Activated T-cell treated with anti-CD3 and anti-CD28 coated beads, Interleukin-2, amount 50 U/mL, for 24 hours (primary cell): ENCODE measurements at places on chromosomes 12 and 14.

- H3K4me1 ChIP-seq = no peaks in the 10 kb centered on the region
- H3K36me3 ChIP-seq = no peaks in the 10 kb centered on the region
- peaks cover 19% of the 10 kb centered on the region for H3K27me3 ChIP-seq
These were observed 147.1 kb downstream of the PAPOLA start for GRCh38 chr14:96649327-96649601.

DNA sequence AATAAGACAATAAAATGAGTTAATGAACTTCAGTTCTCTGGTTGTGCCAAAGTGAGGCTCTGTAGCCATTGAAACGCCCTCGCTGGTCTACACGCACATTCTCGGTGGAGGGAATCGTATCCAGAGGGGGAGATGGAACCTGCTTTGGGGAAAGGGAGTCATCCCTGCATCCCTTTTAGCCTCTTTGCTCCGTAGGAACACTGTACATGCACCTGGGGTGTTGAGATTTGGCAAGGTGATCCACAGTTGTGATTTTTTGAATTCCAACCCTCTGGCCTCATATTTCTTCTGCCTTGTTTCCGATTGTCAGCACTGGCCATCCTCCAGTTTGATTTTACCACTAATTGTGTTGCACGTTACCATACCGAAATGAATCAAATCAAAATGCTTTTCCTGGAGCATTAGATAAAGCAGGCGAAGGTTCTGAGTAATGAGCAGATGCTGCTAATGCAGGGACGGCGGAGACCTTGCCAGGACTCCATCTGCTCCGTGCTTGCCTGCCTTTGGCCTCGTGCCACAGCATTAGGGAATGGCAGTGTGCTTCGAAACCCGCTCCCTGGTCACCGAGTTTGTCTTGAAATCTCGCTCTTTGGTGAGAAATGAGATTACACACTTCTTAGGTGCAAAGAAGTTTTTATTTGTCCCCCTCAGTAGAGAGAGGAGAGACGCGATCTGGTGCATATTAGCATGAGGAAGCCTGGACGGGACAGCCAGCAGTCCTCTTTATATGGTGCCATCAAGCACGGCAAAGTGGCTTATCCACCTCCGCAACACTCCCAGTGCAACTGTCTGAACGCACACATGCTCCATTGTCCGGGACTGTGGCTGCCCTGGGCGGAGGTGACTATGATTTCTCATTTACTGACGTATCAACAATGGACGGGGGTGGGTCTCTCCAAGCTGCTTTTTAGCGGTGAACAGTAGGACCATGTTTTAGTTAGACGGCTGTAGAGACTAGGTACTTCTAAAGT is 59.1 kb downstream of the FBXW8 start:
- H3K4me3 ChIP-seq = no peak overlapping the region
- no peak overlapping the region for H3K27ac ChIP-seq
- no peak for DNase-seq
- peaks cover 70% of the 10 kb centered on the region for H3K36me3 ChIP-seq
- no peaks in the 10 kb centered on the region for H3K4me1 ChIP-seq
- no peaks in the 10 kb centered on the region for H3K27me3 ChIP-seq

- peaks cover 6% of the 10 kb centered on the region for H3K27me3 ChIP-seq
- no peaks in the 10 kb centered on the region for H3K36me3 ChIP-seq
- no peak overlapping the region for H3K27ac ChIP-seq
- DNase-seq = no peak
- H3K4me3 ChIP-seq = no peak overlapping the region
- peaks cover 22% of the 10 kb centered on the region for H3K4me1 ChIP-seq
These were observed 399 bp upstream of the ZNF705A start for GRCh38 chr12:8156416-8156815.

GRCh38 chr14:77825895-77826519 is 26.1 kb downstream of the ADCK1 start:
- H3K4me3 ChIP-seq = no peak overlapping the region
- peaks cover 46% of the 10 kb centered on the region for H3K36me3 ChIP-seq
- no peaks in the 10 kb centered on the region for H3K27me3 ChIP-seq

GRCh38 chr14:27049701-27050100 is 451.9 kb upstream of the NOVA1 start:
- no peak for DNase-seq
- H3K27me3 ChIP-seq = no peaks in the 10 kb centered on the region
- H3K4me3 ChIP-seq = no peak overlapping the region
- no peak overlapping the region for H3K27ac ChIP-seq
- H3K36me3 ChIP-seq = no peaks in the 10 kb centered on the region

GRCh38 chr14:105891631-105892452 is 365.5 kb downstream of the TMEM121 start:
- no peaks in the 10 kb centered on the region for H3K36me3 ChIP-seq
- no peak overlapping the region for H3K27ac ChIP-seq
- H3K4me3 ChIP-seq = no peak overlapping the region
- H3K4me1 ChIP-seq = peaks cover 29% of the 10 kb centered on the region
- peak; percentile 26 for DNase-seq
- peaks cover 17% of the 10 kb centered on the region for H3K27me3 ChIP-seq

- no peak overlapping the region for H3K27ac ChIP-seq
- H3K27me3 ChIP-seq = no peaks in the 10 kb centered on the region
- H3K4me1 ChIP-seq = peaks cover 13% of the 10 kb centered on the region
- H3K36me3 ChIP-seq = no peaks in the 10 kb centered on the region
These were observed 7.8 kb downstream of the PGF start for GRCh38 chr14:74947353-74948227.

DNA sequence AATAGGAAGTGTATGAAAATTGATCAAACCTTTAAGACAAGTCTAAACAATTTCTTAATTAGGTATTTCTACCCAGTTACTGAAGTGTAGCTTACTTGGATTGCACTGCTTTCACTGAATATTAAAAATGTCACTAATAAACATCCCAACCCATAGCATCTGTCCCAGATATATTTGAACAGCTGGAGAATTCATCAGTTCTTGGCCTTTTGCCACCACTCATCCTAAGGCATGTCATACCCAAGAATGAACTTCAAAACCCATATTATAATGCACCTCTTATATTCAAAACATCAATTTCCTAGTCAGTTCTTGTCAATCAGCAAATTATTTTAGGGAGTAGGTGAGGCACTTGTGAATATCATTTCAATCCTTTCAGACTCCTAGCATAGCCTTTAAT is 392.3 kb downstream of the PAWR start:
- H3K36me3 ChIP-seq = no peaks in the 10 kb centered on the region
- no peak overlapping the region for H3K27ac ChIP-seq
- DNase-seq = no peak
- no peak overlapping the region for H3K4me3 ChIP-seq
- no peaks in the 10 kb centered on the region for H3K4me1 ChIP-seq

DNA sequence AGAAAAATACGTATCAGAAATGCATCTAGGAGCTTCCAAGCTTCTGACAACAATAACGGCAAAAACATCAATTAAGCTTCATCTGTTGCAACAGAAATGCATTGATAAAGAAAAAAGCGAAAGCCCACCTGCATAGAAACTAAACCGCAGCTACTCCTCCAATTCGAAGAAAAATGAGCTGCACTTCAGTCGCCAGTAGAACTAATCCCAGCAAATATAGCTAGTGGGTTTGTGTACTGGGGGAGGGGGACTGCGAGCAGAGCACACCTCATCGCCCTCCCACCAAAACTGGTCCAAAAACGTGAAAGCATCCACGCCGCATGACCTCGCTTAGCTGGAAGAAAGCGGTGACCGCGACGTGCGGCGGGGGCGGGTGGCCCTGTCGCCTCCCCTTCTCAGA is 1.2 kb downstream of the SLC35F4 start:
- H3K27me3 ChIP-seq = peaks cover 32% of the 10 kb centered on the region
- no peak for DNase-seq
- no peaks in the 10 kb centered on the region for H3K36me3 ChIP-seq
- no peaks in the 10 kb centered on the region for H3K4me1 ChIP-seq
- H3K4me3 ChIP-seq = no peak overlapping the region
- no peak overlapping the region for H3K27ac ChIP-seq

DNA sequence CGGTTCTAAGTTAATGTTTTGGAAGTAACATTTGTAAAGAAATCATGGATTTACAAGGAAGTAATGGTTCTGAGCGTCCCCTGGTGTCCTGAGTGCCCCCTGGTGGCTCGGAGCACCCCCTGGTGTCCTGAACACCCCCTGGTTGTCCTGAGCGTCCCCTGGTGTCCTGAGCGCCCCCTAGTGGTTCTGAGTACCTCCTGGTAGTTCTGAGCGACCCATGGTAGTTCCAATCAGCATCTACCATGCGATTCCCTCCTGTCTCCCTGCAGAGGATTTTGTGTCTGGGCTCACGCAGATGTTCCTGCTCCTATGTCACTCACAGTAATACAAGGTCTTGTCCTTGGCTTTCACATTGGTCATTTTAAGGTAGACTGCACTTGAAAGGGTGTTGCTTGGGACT is 1352.9 kb downstream of the TMEM121 start:
- H3K4me1 ChIP-seq = peaks cover 3% of the 10 kb centered on the region
- no peak overlapping the region for H3K27ac ChIP-seq
- no peak overlapping the region for H3K4me3 ChIP-seq
- DNase-seq = peak; percentile 49
- H3K27me3 ChIP-seq = peaks cover 26% of the 10 kb centered on the region

DNA sequence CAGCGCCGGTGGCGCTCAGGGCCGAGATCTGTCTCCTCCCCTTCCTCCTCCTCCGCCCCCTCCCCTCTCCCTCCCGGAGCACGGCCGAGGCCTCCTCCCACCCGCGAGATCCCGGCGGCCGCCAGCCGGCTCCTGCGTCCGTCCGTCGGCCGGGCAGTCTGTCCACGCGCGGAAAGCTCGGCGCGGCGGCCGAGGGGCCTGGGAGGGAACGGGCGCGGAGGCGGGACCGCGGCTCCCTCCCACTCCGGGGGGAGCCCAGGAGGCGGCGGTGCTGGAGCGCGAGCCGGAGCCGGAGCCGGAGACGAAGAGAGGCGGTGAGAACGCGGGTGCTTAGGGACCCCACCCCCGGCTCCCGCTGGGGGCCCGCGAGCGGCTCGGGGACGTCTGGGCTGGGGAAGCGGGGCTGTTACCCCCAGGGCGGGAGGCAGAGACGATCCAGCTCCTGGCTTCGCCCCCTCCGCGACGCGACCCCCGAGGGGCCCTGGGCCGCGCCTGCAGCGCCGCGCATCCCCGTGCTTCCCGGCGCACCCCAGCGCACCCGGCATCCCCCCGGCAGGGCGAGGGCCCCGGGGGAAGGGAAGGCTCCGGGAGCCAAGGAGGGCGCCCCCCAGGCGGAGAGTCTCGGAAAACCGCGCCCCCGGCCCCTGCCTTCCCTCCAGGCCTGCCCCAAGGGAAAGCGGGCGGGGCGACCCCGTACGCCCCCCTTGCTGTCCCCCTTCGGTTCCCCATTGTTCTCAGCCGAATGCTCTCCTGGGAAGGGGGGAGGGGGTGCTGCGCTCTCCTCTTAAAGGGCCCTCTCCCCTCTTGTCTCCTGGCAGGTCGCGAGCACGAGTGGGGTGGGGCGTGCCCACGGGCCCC is at the start of gene DTX1:
Gene DTX1 (plus strand): TSS at position 100 of the 858 bp plus-strand sequence. CDS start 1,463 bp downstream, outside the sequence.
- no peaks in the 10 kb centered on the region for H3K27me3 ChIP-seq
- H3K4me3 ChIP-seq = peak within 1 kb of the TSS; percentile 78
- H3K36me3 ChIP-seq = no peaks in the 10 kb centered on the region
- peak; percentile 67 for DNase-seq
- H3K27ac ChIP-seq = peak within 1 kb of the TSS; percentile 75

GRCh38 chr14:24839617-24840203 is 205.7 kb upstream of the GZMB start:
- H3K27me3 ChIP-seq = peaks cover 14% of the 10 kb centered on the region
- no peak overlapping the region for H3K4me3 ChIP-seq
- DNase-seq = no peak
- H3K36me3 ChIP-seq = no peaks in the 10 kb centered on the region
- H3K4me1 ChIP-seq = no peaks in the 10 kb centered on the region
- H3K27ac ChIP-seq = no peak overlapping the region

GRCh38 chr12:50317203-50317602 is 33.9 kb upstream of the LIMA1 start:
- no peak for DNase-seq
- no peak overlapping the region for H3K27ac ChIP-seq
- H3K27me3 ChIP-seq = no peaks in the 10 kb centered on the region
- H3K4me1 ChIP-seq = peaks cover 4% of the 10 kb centered on the region

GRCh38 chr14:34018125-34018524 is 67.3 kb upstream of the EGLN3 start:
- no peak for DNase-seq
- H3K36me3 ChIP-seq = no peaks in the 10 kb centered on the region
- H3K27ac ChIP-seq = peak overlapping the region; percentile 88
- no peaks in the 10 kb centered on the region for H3K27me3 ChIP-seq
- peaks cover 28% of the 10 kb centered on the region for H3K4me1 ChIP-seq
- H3K4me3 ChIP-seq = peak overlapping the region; percentile 68

GRCh38 chr12:131372706-131373195 is 338.1 kb upstream of the SFSWAP start:
- H3K4me3 ChIP-seq = no peak overlapping the region
- H3K36me3 ChIP-seq = no peaks in the 10 kb centered on the region
- H3K4me1 ChIP-seq = no peaks in the 10 kb centered on the region
- H3K27ac ChIP-seq = no peak overlapping the region
- no peaks in the 10 kb centered on the region for H3K27me3 ChIP-seq

GRCh38 chr12:50279501-50279900 is 3.8 kb downstream of the LIMA1 start:
- DNase-seq = no peak
- no peak overlapping the region for H3K27ac ChIP-seq
- no peak overlapping the region for H3K4me3 ChIP-seq
- peaks cover 26% of the 10 kb centered on the region for H3K4me1 ChIP-seq
- H3K36me3 ChIP-seq = peaks cover 8% of the 10 kb centered on the region

DNA sequence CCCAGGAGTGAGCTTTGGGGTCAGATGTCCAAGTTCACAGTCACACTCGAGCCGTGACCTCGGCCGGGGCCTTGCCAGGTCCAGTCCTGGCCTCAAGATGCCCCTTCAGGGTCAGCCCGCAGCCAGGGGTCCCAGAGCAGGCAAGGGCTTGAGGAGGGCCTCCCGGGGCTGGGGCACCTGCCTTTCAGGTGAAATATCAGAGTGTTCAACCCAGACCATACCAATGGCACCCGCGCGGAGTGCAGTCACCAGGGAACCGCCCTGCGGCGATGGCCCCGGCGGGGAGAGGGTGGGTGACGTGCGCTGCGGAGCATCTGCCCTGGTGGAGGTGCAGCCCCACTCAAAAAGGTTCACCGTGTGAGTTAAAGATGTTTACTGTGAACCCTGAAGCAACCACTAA is 16.9 kb downstream of the LRCOL1 start:
- H3K36me3 ChIP-seq = no peaks in the 10 kb centered on the region
- peaks cover 29% of the 10 kb centered on the region for H3K27me3 ChIP-seq
- no peak for DNase-seq
- H3K4me1 ChIP-seq = peaks cover 8% of the 10 kb centered on the region
- no peak overlapping the region for H3K4me3 ChIP-seq
